ENCODE measurements at places on chromosomes 2 and 18.

DNA sequence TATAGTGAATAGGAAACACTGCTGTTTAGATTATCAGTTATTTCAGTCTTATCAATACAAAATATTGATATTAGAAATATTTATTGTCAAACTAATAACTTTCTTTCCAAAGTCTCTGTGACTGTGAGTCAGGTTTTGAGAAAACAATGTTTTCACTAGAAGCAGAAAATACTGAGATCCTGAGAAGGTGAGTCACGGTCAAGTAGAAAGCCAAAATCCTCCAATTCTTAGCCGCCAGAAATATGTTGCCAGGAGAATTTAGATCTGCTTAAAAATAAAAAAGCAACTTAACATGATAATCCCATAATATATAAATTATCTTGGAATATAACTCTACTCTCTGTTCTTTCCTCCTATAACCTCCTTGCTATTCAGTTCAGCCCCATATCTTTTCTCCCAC is 181.9 kb upstream of the NRXN1 start:
- DNase-seq: no peak

- no peak for DNase-seq
Measured at GRCh38 chr18:78672862-78673446, 306.7 kb upstream of the SALL3 start.

GRCh38 chr2:29579495-29580169 is 341.8 kb downstream of the ALK start:
- no peak for DNase-seq

DNA sequence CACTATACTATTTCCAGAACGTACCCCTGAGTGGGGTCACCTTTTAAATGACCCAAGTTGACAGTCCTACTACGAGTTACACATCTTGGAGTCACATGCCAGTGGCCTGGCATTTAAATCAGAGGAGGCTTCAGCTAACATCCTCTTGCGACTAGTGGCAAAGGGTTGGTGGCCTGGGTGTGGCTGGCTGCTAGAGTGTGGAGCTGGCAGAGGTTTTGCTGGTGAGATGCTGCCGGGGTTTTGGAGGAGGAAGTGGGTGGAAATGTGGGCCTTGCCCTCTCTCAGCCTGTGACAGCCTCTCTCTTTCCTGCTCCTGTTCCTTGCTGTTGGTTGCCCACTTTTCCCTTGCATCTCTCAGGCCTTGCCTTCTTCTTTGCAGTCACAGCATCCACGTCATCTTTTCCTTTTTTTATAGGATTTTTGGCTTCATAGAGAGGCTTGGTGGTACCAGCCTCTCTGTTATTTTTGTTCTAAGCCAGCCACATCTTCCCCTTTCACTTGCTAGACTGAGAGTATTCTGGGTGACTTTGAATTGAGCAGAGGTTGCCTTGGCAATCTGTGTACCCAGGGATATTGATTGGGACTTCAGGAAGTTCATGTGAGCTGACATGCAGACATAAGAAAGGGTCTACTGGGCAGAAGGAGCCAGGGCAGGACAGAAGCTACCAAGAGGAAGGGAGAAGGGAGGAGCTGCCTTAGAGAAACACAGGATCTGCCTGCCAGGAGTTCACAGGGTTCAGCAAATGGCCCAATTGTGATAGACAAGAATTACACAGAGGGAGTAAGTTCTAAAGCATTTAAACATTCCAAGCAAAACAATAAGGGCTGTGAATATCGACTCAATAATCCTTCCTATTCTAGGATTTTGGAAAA is 55.4 kb downstream of the CDC42EP3 start:
- no peak for DNase-seq

DNA sequence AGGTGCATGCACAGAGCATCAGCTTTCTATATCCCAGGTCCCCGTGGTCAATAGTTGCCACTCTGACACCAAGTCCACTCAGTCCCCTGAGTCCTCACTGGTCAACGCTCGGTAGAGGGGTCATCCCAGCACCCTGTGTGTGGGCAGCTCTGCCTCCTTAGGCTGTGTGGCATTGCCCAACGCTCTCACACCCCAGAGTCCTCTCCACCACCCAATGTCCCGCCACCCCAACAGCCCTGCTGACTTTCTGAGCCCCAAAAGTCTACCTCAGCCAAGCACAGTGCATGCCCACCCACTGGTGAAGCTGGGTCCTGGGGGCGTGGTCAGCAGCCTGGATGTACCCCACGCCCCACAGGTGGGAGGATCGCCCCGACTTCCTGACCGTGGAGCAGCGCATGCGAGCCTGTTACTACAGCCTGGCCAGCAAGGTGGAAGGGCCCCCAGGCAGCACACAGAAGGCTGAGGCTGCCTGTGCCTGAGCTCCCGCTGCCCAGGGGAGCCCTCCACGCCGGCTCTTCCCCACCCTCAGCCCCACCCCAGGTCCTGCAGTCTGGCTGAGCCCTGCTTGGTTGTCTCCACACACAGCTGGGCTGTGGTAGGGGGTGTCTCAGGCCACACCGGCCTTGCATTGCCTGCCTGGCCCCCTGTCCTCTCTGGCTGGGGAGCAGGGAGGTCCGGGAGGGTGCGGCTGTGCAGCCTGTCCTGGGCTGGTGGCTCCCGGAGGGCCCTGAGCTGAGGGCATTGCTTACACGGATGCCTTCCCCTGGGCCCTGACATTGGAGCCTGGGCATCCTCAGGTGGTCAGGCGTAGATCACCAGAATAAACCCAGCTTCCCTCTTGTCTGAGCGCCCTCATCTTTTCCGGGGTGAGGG is 25.9 kb downstream of the ZAP70 start:
- no peak for DNase-seq

DNA sequence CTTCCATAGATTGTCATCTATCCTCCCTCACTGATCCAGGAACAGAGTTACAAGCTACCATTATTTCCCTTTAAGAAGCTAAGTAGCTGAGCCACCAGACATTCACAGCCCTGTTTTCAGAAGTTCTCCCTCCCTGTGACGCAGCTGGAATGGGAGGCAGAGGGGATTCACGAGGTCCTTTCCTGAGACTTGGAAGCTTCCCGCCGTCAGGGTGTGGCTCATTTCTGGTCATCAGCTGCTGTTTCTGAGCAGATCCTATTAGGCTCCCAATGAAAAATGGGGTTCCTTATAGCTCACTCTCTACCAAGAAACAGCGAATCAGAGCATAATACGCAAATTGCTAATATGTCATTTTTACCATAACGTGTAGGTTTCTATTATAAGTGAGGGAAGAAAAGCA is 559.3 kb upstream of the ID2 start:
- no peak for DNase-seq

DNA sequence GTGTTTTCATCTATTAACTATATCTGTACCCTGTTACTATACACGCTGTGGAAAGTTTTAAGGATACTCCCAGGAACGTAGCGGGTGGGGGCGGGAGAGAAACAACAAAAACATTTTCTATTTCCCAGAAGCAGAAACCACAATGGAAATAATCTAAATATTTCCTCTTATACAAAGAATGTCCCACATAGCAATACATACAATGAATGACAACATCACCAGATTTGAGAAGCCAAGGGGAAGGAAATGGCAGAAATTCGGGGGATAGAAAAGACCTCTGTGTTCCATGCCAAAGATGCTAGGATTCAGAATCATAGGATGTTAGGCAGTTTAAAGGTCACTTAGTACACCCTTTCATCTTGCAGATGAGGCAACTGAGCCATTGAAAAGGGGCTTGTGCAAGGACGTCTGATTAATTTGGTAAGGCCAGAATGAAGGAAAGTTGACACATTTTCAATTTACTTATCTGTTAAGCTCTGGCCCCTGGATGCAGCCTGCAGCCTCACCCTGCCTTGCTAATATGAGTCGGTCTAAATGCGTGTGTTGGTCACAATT is 41.1 kb upstream of the SCYGR1 start:
- DNase-seq: no peak

GRCh38 chr2:168452781-168453180 is 3.3 kb upstream of the CERS6 start:
- no peak for DNase-seq

GRCh38 chr2:216082117-216082711 is 495 bp downstream of the TMEM169 start:
- no peak for DNase-seq

GRCh38 chr18:78754311-78755043 is 225.1 kb upstream of the SALL3 start:
- no peak for DNase-seq

DNA sequence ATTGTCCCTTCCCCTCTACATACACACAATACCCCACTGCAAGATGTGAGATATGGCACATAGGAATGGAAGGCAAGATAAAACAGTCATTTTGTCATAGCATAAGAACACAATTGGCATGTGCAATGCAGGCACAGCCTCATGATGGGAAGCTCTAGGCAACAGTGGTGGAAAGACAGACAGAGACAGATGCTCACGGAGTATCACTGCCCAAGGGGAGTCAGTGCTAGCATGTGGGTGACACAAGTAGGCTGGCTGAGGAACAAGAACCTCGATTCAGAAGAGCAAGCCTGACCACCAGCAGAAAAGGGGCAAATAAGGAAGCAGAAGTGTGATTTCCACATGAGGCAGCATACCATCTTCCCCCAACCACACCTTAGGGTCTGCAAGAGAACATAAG is 323.6 kb downstream of the PAX3 start:
- DNase-seq: no peak

- no peak for DNase-seq
Measured at GRCh38 chr18:63881851-63882250, 5.7 kb upstream of the SERPINB2 start.

DNA sequence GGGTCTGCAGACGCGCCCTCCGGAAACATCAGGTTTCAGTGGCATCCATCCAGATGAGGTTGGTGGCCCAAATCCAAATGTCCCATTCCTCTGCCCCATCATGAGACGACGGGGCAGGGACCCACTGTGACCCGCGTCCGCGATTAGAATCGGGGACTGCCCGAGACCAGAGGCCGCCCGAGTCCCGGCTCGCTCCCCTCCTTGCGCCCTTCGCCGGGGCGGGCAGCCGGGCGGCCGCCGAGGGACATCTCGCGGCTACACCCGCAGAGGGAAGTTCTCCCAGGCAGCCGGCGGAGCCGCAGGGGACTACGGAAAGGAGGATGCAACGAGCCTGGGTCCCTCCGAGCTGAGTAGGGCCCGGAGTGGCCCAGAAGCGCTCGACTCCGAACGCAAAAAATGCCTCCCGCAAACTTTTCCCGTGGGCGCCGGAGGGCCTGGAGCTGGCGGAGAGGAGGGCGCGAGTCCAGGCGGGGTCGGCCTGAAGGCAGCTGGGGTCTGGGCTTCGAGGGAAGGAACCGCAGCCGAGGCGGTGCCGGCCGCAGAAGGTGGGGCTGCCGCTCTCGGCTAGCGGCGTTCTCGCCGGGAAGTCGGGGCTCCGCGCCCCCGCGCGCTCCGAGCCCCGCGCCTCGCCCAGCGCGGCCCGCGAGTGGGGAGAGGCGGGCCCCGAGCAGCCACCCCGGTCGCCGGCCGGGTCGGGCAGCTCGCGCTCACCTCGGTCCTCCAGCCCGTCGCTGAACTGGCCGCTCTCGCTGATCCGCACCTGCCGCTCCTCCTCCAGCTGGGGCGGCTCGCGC is 580 bp downstream of the TMEM163 start:
- DNase-seq: no peak

GRCh38 chr2:207674826-207675225 is 36.6 kb upstream of the CCNYL1 start:
- DNase-seq: no peak

GRCh38 chr2:15968280-15969178 is 28.2 kb downstream of the MYCN start:
- DNase-seq: no peak

- DNase-seq: no peak
Measured at GRCh38 chr18:26309281-26309680, 83.0 kb downstream of the TAF4B start.

DNA sequence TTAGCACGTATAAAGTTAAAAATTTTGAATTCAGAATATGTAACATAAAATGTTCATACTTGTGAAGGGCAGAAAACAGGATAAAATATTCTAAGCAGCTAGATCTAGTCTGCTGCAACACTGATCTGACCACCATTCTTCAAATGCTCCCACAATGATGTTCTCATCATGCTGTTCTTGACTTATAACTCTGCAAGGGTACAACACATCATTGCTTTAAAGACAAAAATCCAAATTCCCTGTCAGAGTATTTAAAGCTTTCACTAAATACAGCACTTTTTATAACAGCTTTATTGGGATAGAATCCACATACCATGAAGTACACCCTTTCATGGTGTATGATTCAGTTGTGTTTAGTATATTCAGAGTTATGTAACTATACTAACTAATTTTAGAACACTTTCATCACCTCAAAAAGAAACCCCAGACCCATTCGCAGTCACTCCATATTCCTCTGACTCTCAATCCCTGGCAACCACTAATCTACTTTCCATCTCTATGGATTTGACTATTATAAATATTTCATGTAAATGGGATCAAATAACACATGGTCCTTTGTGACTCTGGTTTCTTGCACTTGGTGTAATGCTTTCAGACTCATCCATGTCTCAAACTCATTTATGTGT is 56.4 kb downstream of the MAP4K3 start:
- no peak for DNase-seq

DNA sequence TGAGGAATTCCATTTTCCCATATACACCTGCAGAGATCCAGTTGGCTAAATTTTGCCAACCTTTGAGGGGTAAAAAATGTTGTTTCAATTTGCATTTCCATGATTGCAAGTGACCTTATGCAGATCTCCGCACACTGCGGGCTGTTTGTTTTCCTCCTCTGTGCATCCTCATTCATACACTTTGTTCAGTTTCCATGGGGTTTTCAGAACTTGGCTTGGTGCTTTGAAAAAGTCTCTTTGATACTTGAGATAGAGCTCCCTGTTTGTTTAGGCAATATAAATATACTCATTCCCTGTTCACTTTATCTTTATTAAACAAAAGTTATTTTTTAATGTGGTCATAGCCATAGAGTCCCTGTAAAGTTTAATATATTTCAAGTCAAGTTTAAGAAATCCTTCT is 353.1 kb downstream of the CMPK2 start:
- DNase-seq: no peak

DNA sequence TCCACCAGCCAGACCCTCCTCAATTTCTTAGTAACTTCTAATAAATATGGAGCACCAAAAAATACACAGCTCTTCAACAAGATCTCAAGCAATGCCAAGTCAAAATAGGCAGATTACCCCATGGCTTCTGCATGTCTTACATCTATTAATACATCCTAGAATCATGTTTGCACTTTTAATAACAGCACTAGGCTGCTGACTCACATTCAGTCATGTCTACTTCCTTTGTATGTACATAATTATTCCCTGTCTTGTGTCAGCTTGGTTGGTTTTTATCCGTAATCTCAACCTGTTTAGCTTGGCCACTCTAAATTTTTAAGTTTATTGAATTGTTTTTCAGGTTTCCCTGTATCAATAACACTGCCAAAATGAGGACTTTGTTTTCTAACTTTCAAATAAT is 420.1 kb upstream of the ACVR2A start:
- no peak for DNase-seq

- DNase-seq: no peak
Measured at GRCh38 chr2:169910109-169910799, 83.0 kb downstream of the UBR3 start.

Data from midbrain (tissue), 1 donor.